SIG-M5 (cell line): ENCODE measurements at places on chromosomes 5 and 9.

DNA sequence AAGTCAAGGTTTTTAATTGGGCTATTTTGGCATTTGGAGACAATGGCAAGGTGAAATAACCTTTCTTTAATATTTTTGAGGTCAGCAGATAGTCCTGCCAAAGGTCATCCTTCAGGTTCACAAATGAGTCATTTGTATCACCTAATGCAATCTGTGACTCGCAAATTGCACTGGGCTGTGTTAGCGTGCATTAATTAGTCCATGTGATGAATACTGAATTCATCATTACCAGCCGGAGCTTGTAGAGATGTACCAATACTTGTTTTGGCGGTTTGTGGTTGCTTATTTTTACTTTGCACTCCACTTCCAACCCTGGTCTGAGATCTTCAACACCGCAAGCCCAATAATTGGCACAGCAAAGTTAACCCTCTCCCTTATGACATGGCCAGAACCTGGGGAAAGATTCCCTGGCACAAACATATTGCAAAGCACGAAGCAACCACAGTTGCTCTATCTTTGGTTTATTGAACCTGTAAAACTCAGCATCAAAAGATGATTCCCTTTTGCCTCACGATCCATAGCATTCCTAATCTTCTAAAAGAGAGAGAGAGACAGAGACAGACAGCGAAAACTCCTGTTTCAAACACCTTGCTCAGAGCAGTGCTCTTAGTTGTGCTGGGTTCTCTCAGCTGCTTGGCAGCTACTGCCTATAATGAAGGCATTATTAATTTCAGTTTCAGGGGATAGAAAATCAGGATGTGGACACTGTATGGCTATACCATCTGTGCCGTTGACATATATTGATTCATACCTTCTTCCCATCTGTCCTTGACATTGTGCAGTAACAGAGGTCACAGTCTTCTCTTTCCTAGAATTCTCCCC is 178.1 kb downstream of the EBF1 start:
- DNase-seq = no peak

- DNase-seq = no peak
Measured at GRCh38 chr5:140239939-140240700, 62.8 kb downstream of the PFDN1 start.

- no peak for DNase-seq
Measured at GRCh38 chr5:151491062-151491461, 43.7 kb downstream of the SLC36A1 start.

GRCh38 chr5:9775339-9775738 is 145.2 kb upstream of the TAS2R1 start:
- no peak for DNase-seq

- no peak for DNase-seq
Measured at GRCh38 chr5:92662741-92663140, 918.3 kb downstream of the NR2F1-AS1 start.

DNA sequence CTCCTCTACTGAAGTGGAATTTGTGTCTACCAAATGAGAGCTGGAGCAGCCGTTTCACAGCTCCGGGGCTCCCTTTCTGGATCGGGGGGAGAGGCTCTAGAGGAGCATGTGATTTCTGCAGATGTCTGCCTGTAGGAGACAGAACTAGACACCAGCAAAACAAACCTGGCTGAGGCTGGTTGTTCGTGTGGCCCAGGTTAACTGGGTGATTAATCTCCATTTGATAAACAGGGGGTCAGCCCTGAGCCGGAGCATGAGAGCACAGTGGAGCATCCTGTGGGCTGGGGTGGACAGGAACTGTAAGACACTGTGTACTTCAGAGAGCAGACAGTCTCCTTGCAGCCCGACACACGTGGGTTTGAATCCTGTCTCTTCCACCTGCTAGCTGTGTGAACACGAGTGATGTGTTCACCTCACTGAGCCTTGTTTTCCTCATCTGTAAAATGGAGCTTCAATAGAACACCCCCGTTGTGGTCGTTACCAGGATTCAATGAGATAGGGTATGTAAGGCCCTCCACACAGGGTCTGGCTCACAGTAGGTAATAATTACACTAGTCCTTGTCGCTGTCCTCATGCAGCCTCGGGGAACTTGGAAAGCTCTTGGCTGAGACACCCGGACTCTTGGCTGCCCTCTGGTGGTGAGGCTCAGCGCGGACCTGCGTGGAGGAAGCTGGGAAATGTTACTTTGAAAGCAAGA is 12.9 kb downstream of the CXCL14 start:
- DNase-seq = no peak

- no peak for DNase-seq
Measured at GRCh38 chr9:35847792-35848572, 19.0 kb downstream of the TMEM8B start.

DNA sequence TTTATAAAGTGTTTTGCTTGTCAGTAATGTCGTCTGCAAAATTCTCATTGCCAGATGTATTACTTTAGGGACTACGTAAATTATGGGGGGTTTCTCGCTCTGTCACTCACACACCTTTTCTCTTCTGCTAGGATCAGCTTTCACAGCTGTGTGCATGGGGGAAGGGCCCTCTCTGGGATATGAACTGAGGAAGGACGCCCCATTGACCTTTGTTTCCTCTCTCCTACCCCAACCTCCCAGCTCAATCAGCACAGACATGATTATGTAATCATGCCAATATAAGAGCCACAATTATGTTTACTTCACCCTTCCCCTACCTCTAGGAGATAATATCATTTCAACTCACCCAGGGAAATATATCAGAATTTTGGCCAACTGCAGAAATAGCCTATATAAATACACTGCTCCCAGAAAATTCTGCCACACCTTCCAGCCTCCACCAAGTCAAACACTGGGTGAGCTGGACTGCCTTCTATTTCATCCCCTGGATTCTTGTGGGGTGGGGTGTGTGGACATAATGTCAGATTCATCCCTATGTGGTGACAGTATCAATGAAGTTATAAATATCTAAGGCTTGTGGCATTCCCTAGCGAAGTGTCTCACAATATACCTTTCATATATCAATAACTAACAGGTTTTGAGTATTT is 12.6 kb upstream of the SEMA5A start:
- no peak for DNase-seq

DNA sequence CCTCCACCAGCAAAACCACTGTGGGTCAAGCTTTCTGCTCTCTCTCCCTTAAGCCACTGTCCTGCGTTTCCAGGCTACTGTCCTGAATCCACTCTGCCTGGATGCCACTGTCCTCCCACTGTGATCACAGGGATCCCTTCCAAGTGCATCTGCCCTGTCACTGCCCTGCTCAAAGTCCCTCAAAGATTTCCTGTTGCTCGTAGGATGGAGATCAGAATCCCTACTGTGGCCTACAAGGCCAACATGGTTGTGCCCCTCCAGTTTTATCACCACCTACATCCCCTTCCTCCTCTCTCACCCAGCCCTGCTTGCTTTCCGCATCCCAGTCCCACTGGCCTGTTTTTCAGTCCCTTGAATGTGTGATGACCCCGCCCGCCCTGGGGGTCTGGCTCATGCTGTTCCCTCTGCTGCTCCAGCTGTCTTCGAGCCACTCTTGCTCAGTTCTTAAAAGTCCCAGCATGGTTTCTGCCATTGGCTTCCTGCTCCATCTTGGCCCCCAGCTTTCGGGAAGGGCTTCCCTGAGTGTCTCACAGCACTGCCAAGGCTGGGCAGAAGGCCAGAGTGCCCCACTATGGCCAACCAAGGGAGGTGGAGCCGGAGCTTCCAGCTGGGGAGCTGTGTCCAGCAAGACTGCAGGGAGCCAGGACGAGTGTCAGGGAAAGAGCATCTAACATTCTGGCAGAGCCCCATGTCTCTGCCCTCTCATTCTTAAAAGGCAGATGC is 12.9 kb upstream of the FRRS1L start:
- no peak for DNase-seq

- DNase-seq = no peak
Measured at GRCh38 chr9:23493219-23493618, 332.8 kb downstream of the ELAVL2 start.

DNA sequence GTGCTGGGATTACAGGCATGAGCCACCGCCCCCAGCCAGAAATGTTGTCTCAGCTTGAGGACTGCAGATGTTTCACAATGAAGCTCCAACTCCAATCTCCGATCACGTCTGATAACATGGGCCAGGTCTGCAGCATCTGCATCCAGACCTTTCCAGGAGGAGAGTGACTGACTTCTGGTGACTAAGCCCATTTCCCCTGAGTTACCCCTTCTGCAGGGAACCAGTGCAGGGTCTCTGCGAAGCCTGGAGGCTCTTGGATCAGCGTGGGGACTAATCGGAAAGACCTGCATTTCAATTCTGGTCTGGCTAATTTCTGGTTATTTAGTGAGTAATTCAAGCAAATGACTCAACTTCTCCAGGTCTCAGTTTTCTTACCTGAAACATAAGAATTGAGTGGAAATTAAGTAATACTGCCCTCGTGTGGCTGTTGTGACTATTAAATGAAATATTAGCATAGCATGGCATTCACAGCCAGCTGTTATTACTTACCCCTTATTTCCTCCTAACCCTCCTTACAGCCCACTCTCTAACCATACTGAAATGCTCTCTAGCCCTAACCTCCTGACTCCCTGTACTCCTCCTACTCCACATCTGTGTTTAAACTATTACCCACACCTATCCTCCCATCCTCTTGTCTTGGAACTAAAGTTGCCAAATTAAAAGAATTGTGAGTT is 2.2 kb upstream of the GNPDA1 start:
- DNase-seq = no peak

GRCh38 chr5:7980881-7981280 is 111.9 kb downstream of the MTRR start:
- DNase-seq = no peak
